Lower leg skin (tissue), 4 donors: ENCODE measurements at places on chromosomes 12 and 14. TPM values are rescaled to one million over a fixed set of nuclear protein-coding genes. Genes with fewer than 3 reads are reported as not detected.

- DNase-seq: no peak
Measured at GRCh38 chr14:52694761-52695480, 437 bp downstream of the ERO1A start.

- no peak for DNase-seq
Measured at GRCh38 chr12:14618983-14619382, 51.3 kb upstream of the PLBD1 start.

- no peak for DNase-seq
Measured at GRCh38 chr12:38154096-38155019, 162.2 kb upstream of the ALG10B start.

Gene HOXC12
- 13.6 TPM for total RNA-seq

Gene VTI1B
- 39.9 TPM for total RNA-seq

Gene SLC25A21
- not detected for total RNA-seq

Gene LYZ
- total RNA-seq: 27.8 TPM

Gene SERPINA9
- 1.4 TPM for total RNA-seq

Gene IFNG
- not detected for total RNA-seq
